ENCODE measurements at places on chromosomes 5 and 9.

DNA sequence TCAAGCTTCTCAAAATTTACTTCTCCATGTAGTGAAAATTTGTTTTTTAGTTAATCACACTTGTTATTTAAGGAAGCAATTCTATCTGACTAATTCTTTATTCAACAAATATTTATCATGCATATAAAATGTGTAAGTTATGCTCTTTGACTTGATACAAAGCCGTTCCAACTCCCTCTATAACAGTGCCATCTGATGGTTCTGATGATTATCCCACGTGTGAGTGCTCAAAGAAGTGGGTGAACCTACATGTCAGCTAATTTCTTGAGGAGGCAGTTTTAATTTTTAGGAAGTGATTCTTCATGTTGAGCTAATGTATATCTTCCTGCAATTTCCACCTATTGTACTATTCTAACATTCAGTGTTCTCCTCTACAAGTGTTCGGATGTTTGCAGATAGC, 88.8 kb upstream of the BRINP1 start:
- no peak for DNase-seq

GRCh38 chr5:134043793-134044792, 39.3 kb upstream of the VDAC1 start:
- DNase-seq = no peak

DNA sequence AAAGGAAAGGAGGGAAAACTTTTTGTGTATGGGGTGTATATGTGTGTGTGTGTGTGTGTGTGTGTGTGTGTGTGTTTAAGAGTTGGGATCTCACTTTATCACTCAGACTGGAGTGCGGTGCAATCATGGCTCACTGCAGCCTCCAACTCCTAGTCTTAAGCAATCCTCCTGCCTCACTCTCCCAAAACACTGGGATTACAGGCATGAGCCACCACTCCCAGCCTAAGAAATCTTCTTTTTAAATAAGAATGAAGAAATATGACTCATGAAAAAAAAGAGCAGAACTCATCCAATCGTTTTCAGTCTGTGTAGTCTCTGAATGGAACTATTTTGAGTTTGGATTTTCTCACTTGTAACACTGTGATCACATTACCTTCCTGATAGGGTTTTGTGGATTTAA, 601.5 kb downstream of the ACTL7B start:
- DNase-seq = no peak

GRCh38 chr5:147327421-147327820, 92.6 kb downstream of the STK32A start:
- no peak for DNase-seq

DNA sequence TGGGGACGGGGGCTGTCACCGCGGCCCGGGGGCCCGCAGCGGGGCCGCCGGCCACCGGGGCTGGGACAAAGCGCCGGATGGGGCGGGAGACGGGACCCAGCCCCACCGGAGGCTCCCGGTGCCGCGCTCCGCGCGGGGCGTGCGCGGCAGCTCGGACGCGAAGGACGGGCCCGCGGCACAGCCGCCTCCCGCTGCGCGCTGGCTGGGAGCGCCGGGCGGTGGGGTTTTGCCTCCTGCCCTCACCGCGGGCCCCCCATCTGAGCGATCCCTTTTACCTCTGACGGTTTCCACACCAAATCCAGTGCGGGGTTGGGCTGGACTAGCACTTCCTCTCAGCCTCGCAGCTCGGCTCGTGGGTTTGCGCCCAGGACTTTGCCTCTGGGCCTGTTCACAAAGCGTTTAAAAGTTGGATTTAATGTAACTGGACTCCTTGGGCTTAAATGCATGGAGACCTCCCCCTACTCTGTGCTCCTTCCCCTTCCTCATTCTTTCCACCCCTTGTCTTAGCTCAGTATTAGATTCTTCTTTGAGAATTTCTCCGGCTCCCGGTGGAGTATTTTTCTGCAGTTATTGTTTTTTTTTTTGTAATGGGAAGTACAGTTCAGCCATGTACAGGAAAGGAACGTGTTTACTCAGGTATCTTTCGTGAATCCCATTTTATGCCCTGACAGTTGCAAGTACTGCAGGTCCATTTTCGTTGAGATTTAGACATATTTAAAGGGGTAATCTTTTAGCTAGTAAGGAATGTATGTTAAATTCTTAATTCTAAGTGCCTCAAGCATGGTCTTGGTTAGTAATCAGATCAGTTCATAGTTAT, 691 bp downstream of the FCHO2 start:
- no peak for DNase-seq

DNA sequence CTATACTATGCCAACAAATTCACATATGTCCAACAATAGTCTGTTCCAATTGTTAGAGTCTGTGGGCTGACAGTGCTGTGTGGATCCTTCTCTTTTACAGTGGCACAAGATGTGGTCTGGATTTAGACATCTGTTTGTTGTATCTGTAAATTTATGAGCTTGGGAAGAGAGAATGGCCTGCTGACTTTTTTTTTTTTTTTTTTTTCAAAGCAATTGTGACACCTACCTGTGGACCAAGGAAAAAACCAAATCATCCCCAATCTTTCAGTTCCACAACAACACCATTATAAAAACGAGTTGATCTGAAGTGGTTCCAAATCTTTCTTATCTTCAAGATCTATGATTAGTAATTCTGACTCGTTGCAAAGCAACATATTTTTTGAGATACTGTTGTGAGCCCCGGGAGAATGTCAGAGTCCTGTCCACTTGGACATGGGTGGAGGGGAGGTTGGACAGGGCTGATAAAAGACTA, 4.9 kb downstream of the IRX2 start:
- DNase-seq = no peak

GRCh38 chr9:100601216-100601615, 23.3 kb downstream of the CAVIN4 start:
- DNase-seq = no peak

GRCh38 chr9:131469356-131469755, 33.4 kb upstream of the POMT1 start:
- no peak for DNase-seq

DNA sequence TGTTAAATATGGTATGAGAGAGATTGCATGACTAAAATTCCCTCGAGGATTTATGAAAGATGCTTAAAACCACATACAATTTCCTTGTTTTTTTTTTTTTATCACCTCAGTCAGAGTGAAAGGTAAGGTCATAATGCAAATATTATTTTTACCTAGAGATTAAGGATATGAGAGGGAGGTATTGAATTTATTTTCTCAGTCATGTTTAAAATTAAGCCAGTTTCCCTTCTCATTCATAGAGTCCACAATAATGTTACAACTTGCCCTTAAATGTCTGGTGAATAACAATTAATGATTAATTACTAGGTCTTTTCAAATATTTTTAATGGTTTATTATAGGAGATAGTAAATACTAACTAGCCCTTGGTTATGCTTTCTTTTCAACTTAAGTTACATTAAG, 144.9 kb upstream of the HAPLN1 start:
- no peak for DNase-seq

DNA sequence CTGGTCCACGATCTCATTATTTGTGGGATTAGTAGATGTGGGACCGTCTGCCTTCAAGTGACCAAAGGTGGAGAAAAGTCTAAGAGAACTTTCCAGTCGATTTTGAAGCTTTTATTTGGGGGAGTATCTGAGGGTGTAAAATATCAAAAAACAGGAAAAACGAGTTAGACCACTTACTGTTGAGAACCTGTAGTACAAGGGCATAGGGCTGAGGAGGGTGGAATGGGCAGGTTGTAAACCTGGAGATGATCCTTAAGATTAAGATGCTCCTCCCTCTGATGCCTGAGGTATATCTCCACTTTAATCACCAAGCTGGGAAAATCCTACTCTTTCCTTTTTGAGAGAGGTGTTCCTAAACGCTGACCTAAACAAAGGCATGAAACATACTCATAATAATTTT, 32.0 kb upstream of the GTF2H2C start:
- DNase-seq = no peak

GRCh38 chr9:71767776-71768321, 464 bp downstream of the CEMIP2 start:
- DNase-seq = no peak

DNA sequence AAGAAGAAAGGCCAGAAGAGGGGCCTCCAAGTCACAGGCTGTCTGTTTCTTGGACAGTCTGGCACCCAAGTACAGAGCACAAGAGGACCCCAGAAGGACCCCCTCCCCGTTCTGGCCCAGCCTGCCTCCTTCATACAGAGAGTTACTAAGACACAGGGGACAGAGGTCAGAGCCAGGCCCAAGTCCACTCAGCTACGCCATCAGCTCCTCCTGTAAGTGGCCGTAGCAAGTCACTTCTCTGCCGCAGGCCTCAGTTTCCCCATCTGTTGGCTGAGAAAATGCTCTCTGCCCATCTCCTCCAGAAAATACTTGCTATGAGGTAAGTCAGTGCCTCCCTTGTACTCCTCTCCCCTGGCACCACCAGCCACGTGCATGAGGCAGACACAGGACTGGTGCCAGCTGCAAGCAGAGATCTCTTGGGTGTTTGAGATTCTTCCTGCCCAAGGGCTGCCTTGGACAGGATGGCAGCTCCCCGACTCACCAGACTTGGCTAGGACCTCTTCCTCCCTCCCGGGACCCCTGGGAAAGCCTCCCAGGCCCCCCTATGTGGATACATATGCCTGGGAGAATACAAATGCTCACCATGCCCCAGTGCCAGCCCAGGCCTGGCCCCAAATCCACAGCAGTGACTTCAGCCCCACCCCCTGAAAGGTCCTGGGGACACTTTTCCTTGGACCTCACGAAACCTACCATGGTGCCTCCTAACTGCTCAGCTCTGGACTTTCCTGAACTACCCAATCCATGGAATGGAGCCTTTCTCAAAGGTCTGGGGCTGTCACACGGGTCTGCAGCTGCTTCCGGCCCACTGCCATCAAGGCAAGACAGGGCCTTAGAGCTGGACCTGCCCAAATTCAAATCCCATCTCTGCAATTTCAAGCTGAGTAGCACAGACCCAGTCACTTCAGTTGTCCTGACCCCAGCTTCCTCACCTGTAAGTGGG, 5.1 kb downstream of the EEIG1 start:
- DNase-seq = no peak

- no peak for DNase-seq
Measured at GRCh38 chr9:112878752-112879151, 11.9 kb downstream of the SLC46A2 start.

- DNase-seq = no peak
Measured at GRCh38 chr5:141260458-141261237, 15.5 kb downstream of the PCDHB15 start.

DNA sequence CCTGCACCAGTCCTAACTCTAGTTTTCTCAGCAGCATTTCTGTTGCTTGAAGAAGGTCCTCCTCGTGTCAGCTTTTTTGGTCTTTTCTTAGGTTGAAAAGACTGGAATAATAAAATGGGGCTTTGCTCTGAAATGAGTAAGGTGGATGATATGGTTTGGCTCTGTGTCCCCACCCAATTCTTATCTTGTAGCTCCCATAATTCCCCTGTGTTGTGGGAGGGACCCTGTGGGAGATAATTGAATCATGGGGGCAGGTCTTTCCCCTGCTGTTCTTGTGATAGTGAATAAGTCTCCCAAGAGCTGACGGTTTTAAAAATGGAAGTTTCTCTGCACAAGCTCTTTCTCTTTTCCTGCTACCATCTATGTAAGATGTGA, 53.6 kb downstream of the LIX1 start:
- DNase-seq = no peak

DNA sequence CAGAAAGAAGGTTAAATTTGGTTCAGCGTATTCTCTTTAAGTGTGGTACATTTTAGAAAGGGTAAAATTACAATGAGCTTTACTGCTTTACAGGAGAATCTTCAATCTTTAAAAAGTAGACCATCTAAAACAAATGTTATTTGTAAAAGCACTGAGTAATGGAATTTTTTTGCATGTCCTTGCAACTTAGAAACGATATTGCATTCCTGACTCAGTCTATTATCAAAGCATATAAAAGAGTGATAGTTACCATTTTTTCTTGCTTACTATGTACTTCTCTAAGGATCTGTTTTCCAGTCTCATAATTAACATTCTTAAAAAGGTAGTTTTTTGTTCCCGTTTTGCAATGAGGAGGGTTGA, 55.5 kb upstream of the TNFAIP8 start:
- DNase-seq = no peak

DNA sequence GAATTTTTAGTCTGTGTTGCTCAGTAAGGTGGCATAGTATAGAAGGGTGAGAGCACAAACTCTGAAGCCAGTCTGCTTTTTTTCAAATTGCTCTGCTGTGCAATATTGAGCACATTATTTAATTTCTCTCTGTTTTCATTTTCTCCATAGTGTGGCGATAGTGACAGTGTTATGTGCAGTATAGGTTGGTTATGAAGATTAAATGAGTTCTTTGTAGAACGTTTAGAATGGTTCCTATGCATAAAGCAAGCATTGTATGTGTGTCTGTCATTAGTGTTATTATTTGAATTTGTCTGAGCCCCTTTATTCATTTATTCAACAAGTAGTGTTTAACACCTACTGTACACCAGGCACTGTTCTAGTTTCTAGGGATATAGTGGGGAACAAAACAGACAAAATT, 9.2 kb downstream of the PRR16 start:
- no peak for DNase-seq

DNA sequence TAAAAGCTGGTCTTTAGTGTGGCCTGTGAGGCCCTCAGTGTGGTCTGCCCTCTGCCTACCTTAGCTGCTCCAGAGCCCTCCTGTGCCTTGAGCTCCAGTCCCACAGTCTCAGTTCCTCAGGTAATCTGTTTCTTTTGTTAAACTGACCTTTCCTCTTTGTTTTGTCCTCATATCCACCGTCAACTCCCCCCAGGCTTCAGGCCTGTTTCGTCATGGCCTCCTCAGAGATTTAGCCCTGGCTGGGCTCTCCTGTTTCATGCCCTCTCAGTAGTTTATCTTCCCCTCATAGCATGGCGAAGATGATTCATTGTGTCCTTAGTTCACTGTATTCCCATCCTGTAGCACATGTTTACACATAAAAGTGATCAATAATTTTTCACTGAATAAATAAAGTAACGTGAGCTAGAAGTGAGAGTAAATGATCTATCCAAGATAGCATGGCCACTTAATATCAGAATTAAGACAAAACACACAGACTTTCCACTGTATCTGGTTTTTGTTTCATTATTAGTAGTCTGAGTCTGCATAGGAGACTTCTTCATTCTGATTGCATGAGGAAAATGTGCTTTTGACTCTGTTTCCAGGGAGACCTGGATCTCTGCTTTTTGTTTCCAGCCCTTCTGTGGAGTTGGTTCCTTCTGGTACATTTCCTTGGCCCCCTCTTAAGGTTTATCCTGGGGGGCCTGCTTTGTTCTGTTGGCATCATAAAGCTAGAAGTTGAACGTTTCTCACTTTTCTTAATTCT, 70.5 kb downstream of the SNX24 start:
- DNase-seq = no peak

- no peak for DNase-seq
Measured at GRCh38 chr5:154334406-154335064, 111.3 kb upstream of the SAP30L start.

- no peak for DNase-seq
Measured at GRCh38 chr5:9157811-9158210, 388.1 kb downstream of the SEMA5A start.

- DNase-seq = no peak
Measured at GRCh38 chr9:134624137-134624591, 17.4 kb upstream of the COL5A1 start.
